ENCODE measurements at places on chromosomes 5 and 9.

DNA sequence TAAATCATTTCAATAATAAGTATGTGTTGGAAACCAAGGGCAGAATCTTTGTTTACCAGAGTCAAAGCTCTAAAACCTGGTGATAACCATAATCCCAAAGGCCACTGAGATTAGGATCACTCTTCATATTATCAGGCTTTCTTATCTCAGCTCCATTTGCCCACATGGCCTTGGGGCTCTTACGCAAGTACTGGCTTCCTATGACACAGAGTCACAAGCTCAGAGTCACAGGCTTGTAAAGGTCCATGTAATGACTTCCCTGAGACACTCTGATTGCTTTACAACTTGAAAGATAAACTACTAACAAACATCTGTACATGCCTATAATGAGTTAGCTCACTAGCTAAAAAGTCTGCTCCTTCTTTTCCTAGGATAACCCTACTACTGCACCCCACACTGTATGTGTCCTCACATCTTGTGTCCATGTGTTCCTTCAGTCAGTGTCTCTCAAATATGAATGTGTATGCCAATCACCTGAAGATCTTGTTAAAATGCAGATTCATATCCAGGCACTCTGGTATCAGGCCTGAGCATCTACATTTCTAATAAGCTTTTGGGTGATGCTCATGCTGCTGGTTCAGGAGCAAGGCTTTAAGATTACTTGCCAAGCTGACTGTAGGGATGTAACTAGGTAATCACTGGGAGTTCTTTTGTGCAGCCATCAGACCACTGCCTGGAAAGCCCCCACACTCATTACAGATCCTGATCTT is 28.4 kb downstream of the SEMA6A start:
- no peak for DNase-seq

DNA sequence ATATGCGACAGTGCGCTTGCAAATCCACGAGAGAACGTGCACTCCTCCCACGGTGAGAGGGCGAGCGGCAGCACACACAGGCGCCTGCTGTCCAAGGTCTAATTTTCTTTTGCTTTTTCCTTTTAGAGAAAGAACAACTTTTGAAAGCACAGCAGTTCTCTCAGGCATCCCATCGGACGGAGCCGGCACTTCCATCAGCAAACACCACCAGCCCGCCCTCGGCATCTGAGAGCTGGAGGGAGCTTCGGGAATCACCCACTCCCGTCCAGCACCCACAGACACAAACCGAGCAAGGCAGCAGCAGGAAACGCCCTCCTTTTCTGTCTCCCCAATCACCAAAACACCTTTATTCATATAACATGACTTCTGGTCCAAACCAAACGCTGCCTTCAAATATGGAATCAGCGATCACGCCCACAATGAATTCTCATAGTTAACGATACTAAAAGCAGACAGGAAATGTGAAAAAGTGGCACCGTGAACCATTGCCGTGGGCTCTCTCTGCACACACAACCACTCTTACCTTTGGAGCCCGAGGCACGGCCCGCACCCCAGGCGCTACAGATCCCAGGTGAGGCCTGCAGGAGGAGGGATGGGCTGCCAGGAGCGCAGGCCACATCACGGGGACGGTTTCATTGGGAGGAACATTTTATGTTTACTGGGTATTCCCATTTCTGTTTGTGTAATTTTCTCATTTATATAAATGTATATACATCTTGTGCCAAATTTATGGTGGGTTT is 14.2 kb downstream of the LPCAT1 start:
- peak; percentile 37 for DNase-seq

DNA sequence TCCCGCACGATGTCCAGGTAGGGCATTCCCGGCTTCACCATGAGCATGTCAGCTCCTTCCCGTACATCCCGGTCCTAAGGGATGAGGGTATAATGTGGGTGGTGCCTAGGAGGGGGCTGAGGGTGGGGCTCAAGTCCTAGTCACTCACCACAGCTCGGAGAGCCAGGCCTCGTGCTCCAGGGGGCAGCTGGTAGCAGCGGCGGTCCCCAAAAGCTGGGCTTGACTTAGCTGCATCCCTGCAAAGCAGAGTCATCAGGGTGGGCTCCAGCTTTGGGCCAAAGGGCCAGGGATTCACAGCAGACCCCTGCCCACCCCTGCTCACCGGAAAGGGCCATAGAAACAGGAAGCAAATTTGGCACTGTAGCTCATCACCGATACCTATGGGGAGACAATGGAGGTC is 11.6 kb downstream of the ALAD start:
- no peak for DNase-seq

DNA sequence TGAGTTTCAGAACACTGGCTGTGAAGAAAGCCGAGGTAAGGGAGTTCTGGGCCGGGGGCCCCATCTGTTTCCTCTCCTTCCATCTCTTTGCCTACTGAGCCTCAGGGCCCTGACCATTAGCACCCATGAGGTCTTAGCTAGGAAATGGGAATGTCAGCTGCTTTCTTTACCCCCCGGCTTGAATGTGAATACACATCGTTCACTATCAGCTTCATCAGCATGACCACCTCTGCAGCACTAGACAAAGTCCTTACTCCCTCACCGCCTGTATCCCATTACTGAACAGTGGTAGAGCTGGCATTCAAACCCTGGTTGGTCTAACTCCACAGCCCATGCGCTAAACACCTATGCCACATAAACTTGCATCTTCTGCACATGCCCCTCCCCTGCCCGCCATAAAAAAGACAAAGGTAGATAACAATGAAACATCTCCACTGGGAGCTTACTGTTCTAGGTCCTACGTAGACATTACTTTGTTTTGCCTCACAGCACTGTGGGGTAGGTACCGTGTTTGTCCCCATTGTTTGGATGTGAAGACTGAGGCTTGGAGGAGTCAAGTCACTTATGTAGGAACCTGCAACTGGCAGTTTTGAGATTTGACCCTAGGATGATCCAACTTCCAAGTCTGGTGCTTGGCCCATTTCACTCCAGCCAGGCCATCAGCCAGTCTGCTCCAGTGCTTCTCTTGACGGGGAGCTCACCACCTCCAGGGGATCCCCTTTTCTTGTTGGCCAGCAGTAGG is 93.3 kb downstream of the AMBP start:
- no peak for DNase-seq

GRCh38 chr5:39368116-39368515 is 3.8 kb upstream of the C9 start:
- DNase-seq = no peak

- no peak for DNase-seq
Observed at GRCh38 chr9:38417003-38417945, 7.0 kb downstream of the IGFBPL1 start.

DNA sequence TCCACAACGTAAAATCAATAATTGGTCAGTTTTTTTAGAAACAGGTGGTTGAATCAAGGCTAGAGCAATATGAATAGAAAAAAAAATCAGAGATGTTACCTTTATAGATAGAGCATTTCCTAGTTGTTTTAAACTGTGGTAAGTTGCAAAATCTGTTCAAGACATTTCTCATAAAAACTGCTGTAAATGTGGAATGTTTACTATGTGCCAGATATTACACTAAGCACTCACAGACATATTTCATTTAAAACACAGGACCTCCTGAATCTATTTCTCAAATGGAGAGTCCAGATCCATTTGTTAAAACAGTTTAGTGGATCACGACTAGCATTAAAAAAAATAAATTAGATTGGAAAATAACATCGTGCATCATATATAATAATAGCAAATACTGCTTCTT is 570.0 kb upstream of the ZNF608 start:
- no peak for DNase-seq
